ENCODE measurements at places on chromosomes 7 and 10. TPM values are rescaled to one million over a fixed set of nuclear protein-coding genes. Genes with fewer than 3 reads are reported as not detected.
A peak's percentile ranks its signal among the peaks of the same experiment; 100 is the strongest.

Gene CALCR
- not detected for total RNA-seq

Gene CCDC136
- total RNA-seq = 7.7 TPM

GRCh38 chr10:125692196-125692595, 9.2 kb upstream of the TEX36 start:
- no peak for DNase-seq

Gene CNPY1
- total RNA-seq = not detected

GRCh38 chr10:103278862-103279298, 1.9 kb downstream of the INA start:
- DNase-seq = peak; percentile 57

Gene PLEKHS1
- not detected for total RNA-seq

GRCh38 chr7:141301544-141301943, 227.7 kb downstream of the TMEM178B start:
- no peak for DNase-seq

Gene BCAP29
- 122 TPM for total RNA-seq

Gene AHR
- total RNA-seq = 20.8 TPM

Gene STEAP4
- 15.6 TPM for total RNA-seq

Gene ZNF425
- 0.28 TPM for total RNA-seq

DNA sequence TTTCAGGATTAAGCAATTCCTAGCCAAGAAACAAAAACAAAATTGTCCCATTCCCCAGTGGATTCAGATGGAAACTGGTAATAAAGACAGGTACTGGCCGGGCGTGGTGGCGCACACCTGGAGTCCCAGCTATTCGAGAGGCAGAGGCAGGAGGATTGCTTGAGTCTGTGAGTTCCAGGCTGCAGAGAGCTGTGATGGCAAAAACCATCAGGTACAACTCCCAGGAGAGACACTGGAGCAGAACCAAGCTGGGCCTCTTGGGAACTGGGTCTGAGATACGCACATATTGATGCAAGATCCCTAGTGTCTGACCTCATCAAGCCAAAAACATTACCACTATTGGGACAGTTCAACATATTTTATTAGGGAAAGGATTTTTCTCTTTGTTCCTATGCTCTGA, 84.0 kb upstream of the ANLN start:
- no peak for DNase-seq

GRCh38 chr10:47320812-47321211, 1.4 kb upstream of the GDF2 start:
- no peak for DNase-seq

GRCh38 chr10:114874827-114875411, 53.3 kb downstream of the FHIP2A start:
- DNase-seq = peak; percentile 28

Gene PILRA
- total RNA-seq = 4.8 TPM

GRCh38 chr7:157522954-157523353, 186.2 kb downstream of the DNAJB6 start:
- no peak for DNase-seq

DNA sequence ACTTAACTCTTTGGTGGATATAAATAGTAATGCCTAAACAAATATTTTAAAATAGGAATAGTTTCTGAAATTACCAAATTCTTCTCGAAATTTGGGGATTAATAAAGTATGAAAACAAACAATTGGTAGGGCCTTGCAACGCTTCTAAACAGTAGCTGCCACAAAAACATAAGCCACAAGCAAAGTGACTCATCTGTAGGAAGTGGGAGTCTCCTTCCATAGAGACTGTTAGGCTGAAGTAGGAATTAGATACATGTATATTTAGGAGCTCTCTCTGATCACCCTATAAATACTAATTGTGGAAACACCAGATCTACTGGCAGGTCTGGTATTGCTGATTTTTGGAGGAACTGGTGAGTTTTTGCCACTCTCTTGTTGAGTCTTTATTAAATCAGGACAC, 5.7 kb upstream of the LMOD2 start:
- no peak for DNase-seq

DNA sequence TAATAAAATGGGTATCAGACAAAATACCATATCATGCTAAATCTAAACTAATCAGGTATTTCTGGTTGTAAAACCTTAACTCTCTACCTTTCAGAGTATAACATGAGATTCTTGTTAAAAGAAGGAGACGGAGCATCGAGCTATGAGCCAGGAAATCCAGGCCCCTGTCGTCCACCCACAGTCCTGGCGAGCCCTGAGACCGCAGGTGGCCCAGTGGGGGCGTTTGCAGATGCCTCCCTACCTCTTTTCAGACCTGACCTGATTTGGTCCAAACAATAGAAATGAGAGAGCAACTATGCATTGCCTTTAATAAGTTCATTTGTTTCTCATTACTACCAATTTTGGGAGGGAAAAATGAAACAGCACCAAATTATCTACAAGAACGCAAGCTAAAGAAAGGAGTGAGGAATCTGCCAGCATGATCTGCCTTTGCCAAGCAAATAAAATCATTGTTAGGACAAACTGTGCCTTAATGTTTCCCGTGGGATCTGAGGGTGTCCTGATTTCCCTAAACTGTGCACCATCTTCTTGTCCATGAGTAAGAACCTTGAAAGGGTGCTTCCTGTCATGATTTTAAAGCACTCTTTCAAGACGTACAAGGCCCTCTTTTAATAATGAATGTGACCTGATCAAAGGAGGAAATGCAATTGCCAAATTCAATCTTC, 166.7 kb downstream of the TCERG1L start:
- no peak for DNase-seq

Gene RAPGEF5
- 17.4 TPM for total RNA-seq

DNA sequence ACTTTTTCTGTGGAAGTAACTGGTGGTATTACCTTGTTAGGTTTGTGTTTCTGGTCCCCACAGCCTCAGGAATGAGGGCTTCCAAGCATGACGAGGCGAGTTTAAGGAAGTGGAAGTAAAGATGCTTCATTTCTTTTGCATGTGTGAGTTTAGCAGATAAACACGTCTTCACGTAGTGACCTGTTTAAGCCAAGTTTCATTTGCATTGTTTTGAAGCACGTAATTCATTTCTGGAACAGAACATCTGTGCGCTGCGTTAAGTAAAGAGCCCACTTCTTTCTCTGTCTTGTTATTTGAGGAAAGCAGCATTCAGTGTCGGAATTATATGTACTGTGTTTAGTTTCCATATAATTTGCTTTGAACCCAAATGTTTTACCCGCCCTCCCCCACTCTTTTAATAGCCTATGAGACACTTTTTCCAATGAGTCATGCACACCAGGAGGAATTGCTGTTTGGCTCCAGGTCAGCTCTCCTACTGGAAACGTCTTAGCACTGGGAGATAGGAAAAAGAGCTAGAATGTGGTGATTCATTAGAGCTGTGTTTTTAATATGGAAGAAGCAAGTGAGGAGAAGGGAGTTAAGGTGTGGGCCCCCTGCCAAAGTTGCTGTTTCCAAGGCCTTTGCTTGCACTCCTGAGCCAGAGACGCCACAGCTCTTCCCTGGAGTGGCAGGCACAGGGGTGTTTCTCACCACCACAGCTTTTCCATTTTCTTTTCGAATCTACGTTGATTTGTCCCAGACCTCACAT, 36.7 kb downstream of the BTBD16 start:
- peak; percentile 81 for DNase-seq

DNA sequence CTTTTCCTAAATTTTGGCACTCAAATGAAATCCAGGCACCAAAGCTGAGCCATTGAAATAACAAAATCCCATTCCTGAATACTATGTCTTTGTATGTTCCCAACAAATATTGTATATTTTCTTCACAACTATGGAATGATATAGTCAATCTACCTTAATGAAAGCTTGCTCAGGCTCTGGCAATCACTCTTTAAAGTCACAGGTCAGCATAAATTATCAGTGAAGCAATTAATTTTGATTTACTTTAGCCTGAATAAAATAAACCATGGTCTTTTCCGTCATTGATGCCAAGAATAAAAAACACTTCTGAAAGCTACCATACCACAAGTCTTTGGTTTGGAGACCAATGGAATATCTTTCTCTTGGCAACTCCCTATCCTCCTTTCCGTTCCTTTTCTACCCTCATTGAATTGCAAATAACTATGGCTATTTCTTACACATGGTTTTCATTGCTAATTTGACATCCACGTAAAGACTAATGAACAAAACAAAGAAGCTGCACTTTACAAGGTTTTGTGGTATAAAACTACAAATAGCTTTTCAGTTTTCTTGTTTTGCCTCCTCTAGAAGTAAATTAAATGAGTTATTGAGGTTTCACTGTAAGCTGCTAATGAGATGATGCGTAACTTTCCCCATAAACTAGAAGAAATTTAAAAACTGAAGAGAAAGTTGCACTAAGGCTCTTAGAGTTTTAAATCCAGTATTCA, 166.6 kb downstream of the TAX1BP1 start:
- DNase-seq = no peak

Gene C10orf105
- 0.05 TPM for total RNA-seq

DNA sequence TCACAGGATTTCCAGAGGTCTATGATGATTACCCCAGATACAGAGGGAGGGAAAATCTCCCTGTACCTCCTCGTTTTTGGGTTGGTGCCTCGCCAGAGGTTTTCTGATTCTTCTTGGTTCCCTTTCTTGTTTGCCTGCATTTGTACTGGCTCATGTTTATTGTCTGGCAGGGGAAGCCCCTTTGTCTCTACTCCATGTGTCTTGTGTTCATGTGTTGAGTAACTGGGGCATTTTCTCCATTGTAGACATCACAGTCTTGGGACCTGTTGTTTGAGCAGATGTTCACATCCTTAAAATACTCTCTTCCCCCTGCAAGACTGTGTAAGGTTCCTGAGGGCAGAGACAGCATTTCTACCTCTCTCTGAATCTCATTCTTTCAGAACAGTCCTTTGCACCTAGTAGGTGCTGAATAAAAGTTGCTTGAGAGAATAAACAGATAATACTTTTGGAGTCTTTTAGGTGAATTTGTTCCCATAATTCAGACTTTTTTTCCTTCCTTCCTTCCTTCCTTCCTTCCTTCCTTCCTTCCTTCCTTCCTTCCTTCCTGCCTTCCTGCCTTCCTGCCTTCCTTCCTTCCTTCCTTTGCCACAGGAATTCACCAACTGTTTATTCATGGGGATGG, 25.1 kb downstream of the CDK14 start:
- no peak for DNase-seq

Gene PDE6C
- not detected for total RNA-seq

- no peak for DNase-seq
Observed at GRCh38 chr7:74356589-74357315, 67.5 kb downstream of the CLIP2 start.

GRCh38 chr7:110502888-110503465, 588.0 kb upstream of the LRRN3 start:
- DNase-seq = no peak

Gene SFRP4
- 1.7 TPM for total RNA-seq

Gene SPRN
- total RNA-seq = not detected

DNA sequence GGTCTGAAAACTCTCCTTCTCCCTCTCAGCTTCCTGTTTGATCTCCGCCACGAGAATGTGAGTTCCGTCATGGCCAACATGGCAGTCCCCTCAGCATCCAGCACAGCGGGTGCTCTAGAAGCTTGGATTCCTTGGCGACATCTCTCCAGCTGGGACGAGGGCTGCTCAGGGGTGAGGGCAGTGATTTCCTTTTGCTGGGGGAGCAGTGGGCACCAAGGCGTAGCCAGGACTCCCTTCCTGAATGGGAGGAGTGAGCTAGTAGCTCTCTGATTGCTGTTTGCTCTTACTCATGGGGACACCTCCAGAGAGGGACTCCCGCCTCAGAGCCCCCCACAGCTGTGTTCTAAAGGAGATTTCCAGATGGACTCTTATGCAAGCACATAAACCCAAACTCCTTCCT, 28.8 kb upstream of the CTBP2 start:
- DNase-seq = no peak

DNA sequence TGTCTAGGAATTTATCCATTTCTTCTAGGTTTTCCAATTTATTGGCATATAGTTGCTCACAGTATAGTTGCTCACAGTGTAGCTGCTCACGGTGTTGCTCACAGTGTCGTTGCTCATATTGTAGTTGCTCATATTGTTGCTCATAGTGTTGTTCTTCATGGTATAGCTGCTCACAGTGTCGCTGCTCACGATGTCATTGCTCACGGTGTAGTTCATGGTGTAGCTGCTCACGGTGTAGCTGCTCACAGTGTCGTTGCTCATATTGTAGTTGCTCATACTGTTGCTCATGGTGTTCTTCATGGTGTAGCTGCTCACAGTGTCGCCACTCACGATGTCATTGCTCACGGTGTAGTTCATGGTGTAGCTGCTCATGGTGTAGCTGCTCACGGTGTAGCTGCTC, 7.7 kb upstream of the PRKAR1B start:
- DNase-seq = no peak

GRCh38 chr10:125054669-125055268, 105.6 kb downstream of the CTBP2 start:
- no peak for DNase-seq

Gene AKR1D1
- not detected for total RNA-seq

DNA sequence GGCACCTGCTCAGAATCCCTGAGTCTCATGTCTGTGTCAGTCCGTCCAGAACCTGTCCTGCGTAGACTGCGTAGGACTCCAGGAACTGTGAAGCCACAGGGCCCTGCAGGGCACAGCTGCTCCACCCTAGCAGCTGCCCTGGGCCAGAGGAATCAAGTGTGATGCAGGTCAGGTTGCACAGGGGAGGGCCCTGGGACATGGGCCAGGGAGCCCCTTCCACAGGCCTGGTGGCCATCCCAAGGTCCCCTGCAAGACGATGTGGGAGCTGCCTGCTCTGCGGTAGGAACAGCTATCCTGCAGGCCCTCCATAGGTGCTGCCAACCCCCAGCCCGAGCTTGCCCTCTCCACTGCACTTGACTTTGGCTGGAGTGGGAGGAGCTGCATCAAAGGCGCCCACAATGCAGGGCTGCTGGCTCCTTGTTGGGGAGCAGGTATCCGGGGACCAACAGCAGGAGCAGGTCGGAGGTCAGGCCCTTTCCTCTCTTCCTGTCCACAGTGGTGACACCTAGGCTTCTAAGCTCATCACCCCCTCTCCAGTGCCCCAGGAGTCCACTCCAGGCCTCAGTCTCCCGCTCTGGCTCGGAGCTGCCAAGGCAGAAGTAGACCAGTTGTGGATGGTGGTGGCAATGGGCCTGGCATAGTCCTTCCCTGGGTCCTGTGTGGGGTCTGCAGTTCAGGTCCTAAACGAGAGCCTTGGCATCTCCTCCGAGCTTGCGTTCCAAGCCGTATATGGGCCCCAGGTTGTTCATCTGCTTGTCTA, 149.1 kb downstream of the MAPK8 start:
- DNase-seq = peak; percentile 2

- no peak for DNase-seq
Observed at GRCh38 chr7:99012722-99013121, 131.2 kb downstream of the SMURF1 start.

- DNase-seq = peak; percentile 67
Observed at GRCh38 chr10:78780551-78780961, 288.2 kb upstream of the ZMIZ1 start.

GRCh38 chr7:116525298-116525912, 569 bp downstream of the CAV1 start:
- DNase-seq = peak; percentile 58

Gene ZDHHC16
- total RNA-seq = 21.5 TPM

DNA sequence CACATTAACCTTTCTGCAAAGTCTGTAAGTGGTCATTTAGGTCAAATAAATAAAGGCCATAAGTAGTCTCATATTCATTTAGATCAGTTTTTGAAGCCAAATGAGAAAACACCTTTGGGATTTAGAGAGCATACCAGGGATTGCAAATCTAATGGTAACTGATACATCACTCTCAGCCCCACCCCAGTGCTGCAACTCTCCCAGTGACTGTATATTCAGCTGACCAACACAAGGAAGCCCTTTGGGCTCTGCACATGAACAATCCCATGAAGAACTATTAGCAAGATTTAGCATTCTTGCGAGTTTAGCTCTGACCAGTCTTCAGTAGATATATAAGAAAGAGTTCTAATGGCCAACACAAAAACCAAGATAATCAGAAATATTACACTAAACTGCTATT, 252.3 kb downstream of the CSTF2T start:
- DNase-seq = no peak

Measured in heart right ventricle (tissue), 16 donors.